ENCODE measurements at places on chromosomes 5 and 9. TPM values are rescaled to one million over a fixed set of nuclear protein-coding genes. Genes with fewer than 3 reads are reported as not detected.

DNA sequence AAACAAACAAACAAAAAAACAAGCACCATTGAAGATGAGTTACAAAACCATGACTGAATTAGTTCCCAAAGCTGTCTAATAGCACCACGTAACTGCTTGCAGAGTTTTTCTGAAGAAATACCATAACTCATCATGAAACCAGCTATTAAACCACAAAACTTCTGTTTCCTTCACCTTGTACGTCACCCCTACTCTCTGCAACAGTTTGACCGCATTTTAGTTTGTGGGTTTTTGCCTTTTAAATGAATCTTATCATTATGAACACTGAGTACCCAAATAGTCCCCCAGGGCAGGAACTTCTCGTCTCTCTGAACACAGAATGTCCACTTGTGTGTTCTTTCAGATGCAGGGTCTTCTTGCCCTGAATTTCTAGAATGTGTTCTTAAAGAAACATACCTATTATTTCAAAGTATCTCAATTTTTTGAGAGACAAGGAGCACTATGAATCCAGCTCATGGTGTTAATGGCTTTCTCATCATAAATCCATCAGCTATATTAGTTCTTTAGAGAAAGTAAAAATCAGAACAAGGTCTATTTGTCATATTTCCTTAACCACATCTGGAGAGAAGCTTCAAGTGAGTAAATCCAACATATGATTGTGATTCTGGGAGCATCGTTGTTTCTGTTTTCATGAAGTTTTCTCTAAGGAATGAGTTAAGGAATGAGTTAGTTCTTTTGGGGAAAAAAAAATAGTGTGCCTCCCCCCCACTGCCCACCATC is 210.6 kb downstream of the AUH start:
- no peaks in the 10 kb centered on the region for H3K36me3 ChIP-seq
- H3K27ac ChIP-seq, result no peak overlapping the region
- DNase-seq, result no peak
- no peaks in the 10 kb centered on the region for H3K4me1 ChIP-seq

The GAPT gene
- total RNA-seq, result 2.8 TPM

- H3K27ac ChIP-seq, result no peak overlapping the region
- H3K36me3 ChIP-seq, result no peaks in the 10 kb centered on the region
- no peaks in the 10 kb centered on the region for H3K27me3 ChIP-seq
- H3K4me1 ChIP-seq, result no peaks in the 10 kb centered on the region
- H3K4me3 ChIP-seq, result no peak overlapping the region
Observed at GRCh38 chr9:98916660-98917059, 27.0 kb upstream of the COL15A1 start.

DNA sequence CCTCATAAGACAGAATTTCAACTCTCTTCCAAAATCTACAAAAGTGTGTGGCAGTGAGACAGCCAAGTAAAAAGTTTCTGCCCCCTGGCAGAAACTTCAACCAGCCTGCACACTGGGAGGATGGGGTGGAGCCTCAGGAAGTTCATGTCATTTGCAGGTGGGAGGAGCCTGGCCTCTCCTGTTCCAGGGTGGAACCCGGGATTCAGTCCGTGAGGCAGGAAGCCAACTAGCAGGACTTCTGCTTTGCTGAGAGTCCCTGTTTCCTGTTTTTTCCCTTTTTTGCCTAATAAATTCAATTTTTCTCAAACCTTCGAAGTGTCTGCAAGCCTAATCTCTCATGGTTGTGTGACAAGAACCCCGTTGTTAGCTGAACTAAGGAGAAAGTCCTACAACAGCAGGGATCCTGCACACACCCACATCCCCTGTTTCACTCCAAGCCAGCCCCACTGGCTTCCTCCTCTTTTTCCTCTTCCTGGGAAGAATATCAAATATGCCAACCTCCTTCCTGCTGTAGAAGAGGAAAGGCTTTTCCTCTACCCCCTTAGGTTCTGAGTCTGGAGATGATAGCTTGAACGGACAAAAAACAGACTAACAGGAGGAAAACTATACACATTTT is 69.3 kb downstream of the ALDH7A1 start:
- peaks cover 4% of the 10 kb centered on the region for H3K4me1 ChIP-seq
- no peaks in the 10 kb centered on the region for H3K36me3 ChIP-seq

DNA sequence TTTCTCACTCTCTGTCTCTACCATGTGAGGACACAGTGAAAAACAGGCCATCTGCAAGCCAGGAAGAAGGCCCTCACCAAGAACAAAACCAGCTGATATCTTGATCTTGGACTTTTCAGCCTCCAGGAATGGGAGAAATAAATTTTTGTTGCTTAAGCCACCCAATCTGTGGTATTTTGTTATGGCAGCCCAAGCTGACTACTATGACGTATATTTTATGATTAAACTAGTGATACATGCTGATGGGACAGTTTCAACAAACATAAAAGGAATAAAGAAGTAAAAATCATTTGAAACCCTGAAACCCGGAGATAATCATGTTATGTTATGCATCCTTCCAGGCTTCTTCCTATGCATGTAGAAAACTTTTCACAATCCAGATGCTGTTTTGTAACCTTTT is 71.5 kb upstream of the ERBIN start:
- H3K27me3 ChIP-seq, result no peaks in the 10 kb centered on the region
- no peak overlapping the region for H3K27ac ChIP-seq

DNA sequence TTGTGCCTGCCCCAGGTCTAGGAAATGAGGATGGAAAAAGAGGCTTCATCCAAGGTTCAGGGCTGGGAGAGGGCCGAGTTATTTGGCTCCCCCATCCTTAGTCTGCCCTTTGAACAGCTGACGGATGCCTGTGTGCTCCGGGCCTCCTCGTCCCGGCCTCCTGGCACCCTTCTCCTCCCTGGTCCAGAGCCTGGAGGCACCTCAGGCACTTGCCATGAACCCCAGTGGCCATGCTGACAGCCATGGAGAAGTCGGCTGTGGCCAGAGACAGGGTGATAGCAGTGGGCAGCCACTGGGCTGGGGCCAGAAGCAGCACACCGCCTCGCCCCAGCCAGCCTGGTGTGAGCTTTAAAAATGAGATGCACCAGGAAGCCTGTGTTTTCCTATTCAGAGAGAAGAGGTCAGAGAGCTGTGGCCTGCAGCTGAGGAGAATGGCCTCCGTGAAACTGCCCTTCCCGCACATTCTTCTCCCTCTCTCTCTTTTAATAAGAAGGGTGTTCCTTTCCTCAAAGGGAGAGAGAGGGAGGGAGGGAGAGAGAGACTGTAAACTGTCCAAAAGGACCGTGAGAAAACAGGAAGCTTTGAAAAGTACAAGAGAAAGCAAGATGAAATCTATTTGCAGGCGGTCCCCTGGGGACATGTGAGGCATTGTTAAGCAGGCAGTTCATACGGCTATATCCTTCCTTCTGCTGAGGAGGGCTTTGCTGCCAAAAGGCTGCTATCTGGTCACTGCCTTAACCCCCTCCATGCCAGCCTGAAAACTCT is 55.3 kb downstream of the ZNF366 start:
- DNase-seq, result peak; percentile 86
- H3K27me3 ChIP-seq, result no peaks in the 10 kb centered on the region
- H3K4me3 ChIP-seq, result no peak overlapping the region
- peaks cover 3% of the 10 kb centered on the region for H3K4me1 ChIP-seq
- no peaks in the 10 kb centered on the region for H3K36me3 ChIP-seq
- peak overlapping the region; percentile 99 for H3K27ac ChIP-seq

DNA sequence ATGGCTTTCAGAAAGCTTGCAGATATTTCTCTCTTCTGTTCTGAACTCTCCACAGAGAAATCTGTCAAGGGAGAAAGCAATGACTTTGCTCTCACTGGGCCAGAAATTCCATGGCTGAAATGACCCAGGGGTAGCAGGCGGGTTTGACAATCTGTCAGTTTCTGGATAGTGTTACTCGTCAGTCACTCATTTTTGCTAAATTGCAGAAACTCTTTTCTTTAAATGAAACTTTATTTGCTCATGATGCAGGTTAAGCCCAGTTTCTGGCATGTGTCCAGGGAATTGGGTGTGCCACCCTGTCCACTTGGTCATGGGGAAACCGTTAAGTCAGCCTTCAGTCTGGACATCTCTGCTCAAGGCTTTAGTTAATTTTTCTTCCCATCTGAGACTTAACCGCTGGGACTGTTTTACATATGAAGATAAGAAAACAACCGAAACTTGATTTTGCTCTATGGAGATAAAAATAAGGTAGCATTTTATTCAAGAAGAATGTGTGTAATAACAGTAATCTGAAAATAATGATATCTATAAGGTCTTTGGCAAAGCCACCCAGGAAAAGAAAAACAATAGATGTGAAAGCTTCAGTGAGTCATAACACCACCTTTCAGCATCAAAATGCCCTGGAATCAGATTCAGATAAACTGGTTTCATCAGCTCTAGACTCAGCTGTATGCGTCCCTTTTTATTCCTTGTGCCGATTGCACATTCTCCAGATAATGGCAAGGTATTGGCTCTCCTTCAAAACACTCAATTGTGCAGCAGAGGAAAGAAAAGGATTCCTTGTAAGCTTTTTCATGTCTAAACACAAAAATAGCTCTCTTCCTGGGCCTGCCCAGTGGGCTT is 308.3 kb downstream of the ZSWIM6 start:
- no peak for DNase-seq
- H3K27ac ChIP-seq, result no peak overlapping the region
- H3K27me3 ChIP-seq, result no peaks in the 10 kb centered on the region
- H3K4me3 ChIP-seq, result no peak overlapping the region
- H3K36me3 ChIP-seq, result no peaks in the 10 kb centered on the region

The HAVCR2 gene
- total RNA-seq, result 21.6 TPM

- no peaks in the 10 kb centered on the region for H3K27me3 ChIP-seq
- no peak for DNase-seq
- no peak overlapping the region for H3K4me3 ChIP-seq
- H3K4me1 ChIP-seq, result no peaks in the 10 kb centered on the region
- no peaks in the 10 kb centered on the region for H3K36me3 ChIP-seq
Observed at GRCh38 chr9:98107926-98108325, 11.1 kb downstream of the TRIM14 start.

DNA sequence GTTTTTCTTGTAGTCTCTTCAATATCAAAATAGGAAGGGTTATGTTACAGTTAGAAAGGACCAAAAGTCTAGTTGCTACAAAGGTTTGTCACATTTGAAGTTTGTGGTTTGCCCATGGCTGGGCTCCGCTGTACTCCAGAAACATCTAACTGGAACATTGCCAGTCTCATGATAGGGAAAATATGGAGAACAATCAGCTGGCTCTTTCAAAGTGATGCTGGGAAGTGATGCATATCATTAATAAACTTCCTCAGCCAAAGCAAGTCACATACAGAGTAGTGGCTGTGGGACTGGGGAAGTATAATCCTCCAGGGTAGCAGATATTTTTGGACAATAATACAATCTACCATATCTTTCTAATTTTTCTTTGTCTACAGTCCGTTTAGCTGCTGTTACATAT is 8.8 kb downstream of the BTF3 start:
- no peak overlapping the region for H3K27ac ChIP-seq
- no peaks in the 10 kb centered on the region for H3K4me1 ChIP-seq
- H3K27me3 ChIP-seq, result no peaks in the 10 kb centered on the region
- H3K36me3 ChIP-seq, result peaks cover 10% of the 10 kb centered on the region
- DNase-seq, result no peak
- H3K4me3 ChIP-seq, result no peak overlapping the region

DNA sequence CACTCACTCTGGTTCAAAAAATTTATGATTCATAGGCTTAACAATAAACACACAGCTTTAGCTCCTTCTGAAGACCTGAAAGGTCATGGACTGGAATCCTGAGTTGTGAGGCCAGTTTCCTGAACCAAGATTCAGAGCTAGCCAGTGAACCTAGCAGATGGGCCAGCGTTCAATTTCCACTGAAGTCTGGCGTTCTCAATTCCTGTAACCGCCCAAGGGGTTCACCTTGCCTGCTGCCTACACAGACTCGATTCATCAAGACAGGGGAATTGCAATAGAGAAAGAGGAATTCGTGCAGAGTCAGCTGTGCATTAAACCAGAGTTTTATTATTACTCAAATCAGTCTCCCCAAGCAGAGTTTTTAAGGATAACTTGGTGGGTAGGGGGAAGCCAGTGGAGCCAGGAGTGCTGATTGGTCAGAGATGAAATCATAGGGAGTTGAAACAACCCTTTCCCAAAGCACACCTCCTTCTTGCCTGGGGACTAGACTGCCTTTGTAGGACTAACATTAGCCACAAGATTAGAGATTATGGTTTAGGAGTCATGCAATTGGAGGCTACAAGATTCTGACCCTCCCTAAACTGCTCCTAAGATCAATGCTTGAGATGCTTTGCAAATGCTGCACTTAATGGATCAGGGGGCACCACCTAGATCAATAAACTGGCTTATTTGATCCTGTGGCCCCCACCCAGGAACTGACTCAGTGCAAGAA is 117.5 kb upstream of the SHB start:
- H3K36me3 ChIP-seq, result no peaks in the 10 kb centered on the region
- H3K27me3 ChIP-seq, result no peaks in the 10 kb centered on the region
- H3K4me1 ChIP-seq, result no peaks in the 10 kb centered on the region
- H3K4me3 ChIP-seq, result no peak overlapping the region
- no peak for DNase-seq
- H3K27ac ChIP-seq, result no peak overlapping the region

The NR5A1 gene
- total RNA-seq, result not detected

DNA sequence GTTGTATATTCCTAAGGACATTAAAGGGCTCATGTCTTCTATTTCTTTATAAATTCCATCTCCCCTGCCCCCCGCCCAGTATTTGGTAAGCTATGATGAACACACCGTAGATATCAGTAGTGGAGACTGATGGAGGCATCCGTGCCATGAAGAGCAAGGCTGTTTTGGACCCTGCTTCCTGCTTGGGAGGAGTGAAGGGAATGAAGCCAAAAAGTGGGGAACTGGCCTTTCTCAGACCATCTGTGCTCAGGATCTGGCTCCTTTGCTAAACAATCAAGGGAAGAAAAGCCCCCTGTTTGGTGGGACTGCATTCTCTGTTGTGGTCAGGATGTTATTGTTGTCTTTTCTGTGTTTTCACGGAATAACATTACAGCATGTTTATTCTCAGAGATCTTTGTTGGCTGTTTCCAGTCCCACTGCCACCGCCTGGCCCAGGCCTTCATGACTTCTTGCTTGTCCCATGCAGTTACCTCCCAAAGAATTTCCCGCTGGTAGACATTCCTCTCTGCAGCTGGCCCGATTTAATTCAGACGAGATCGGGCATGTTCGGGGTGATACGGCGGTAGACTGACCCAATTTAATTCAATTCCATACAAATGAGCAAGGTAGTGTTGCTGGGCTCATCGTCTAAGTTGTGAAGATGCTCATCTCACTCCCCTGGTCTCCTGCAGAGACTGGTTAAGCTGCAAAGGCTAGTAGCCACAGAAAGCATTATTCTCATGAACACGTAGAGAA is 31.4 kb upstream of the ANKH start:
- no peaks in the 10 kb centered on the region for H3K36me3 ChIP-seq
- H3K27ac ChIP-seq, result no peak overlapping the region
- H3K4me3 ChIP-seq, result no peak overlapping the region

The ZNF879 gene
- 6.1 TPM for total RNA-seq

- H3K27me3 ChIP-seq, result no peaks in the 10 kb centered on the region
- no peaks in the 10 kb centered on the region for H3K36me3 ChIP-seq
- no peaks in the 10 kb centered on the region for H3K4me1 ChIP-seq
Observed at GRCh38 chr9:4553951-4554381, 63.7 kb downstream of the SLC1A1 start.

- no peak overlapping the region for H3K4me3 ChIP-seq
- DNase-seq, result no peak
- no peaks in the 10 kb centered on the region for H3K27me3 ChIP-seq
Observed at GRCh38 chr5:147874910-147875367, 3.6 kb upstream of the SCGB3A2 start.

The HTR1A gene
- 0.52 TPM for total RNA-seq

- H3K4me1 ChIP-seq, result peaks cover 3% of the 10 kb centered on the region
- DNase-seq, result no peak
- H3K27me3 ChIP-seq, result no peaks in the 10 kb centered on the region
- no peaks in the 10 kb centered on the region for H3K36me3 ChIP-seq
Observed at GRCh38 chr5:145247745-145248040, 587.4 kb downstream of the PRELID2 start.

Data from aorta (tissue), 5 donors.